SHP77 (cell line): ENCODE measurements at places on chromosomes 4 and X.

DNA sequence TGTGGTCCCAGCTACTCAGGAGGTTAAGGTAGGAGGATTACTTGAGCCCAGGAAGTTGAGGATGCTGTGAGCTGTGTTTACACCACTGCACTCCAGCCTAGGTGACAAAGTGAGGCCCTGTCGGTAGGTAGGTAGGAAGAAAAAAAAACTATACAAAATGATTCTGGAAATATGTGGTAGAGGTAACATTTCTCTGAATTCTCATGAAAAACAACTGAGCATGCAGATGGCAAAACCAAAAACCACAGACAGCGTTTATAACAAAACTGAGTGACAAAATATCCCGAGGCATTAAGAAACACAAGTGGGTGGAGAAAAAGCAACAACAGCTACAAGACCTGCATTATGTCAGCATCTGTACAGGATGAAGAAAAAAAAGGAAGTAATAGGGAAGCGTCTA lies 211.7 kb downstream of the DLG3 start:
- no peak for DNase-seq

GRCh38 chr4:30904215-30904555 lies 184.0 kb downstream of the PCDH7 start:
- no peak for DNase-seq

- DNase-seq: no peak
Observed at GRCh38 chr4:88725986-88726385, 28.4 kb upstream of the NAP1L5 start.

- DNase-seq: no peak
Observed at GRCh38 chr4:40763228-40763716, 13.5 kb downstream of the NSUN7 start.

DNA sequence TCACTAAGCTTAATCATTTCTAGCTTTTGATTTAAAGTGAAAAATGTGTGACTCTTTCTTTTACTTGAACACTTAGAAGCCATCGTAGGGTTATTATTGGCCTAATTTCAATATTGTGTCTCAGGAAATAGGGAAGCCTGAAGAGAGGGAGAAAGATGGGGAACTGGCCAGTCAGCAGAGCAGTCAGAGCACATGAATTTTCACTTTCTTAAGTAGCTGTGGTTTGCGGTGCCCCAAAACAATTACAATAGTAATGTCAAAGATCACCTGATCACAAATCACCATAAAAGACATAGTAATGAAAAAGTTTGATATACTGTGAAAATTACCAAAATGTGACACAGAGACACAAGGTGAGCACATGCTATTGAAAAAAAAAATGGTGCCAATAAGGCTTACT lies 45.5 kb downstream of the CENPC start:
- DNase-seq: no peak

- no peak for DNase-seq
Observed at GRCh38 chrX:12868747-12869146, 1.9 kb downstream of the TLR7 start.

DNA sequence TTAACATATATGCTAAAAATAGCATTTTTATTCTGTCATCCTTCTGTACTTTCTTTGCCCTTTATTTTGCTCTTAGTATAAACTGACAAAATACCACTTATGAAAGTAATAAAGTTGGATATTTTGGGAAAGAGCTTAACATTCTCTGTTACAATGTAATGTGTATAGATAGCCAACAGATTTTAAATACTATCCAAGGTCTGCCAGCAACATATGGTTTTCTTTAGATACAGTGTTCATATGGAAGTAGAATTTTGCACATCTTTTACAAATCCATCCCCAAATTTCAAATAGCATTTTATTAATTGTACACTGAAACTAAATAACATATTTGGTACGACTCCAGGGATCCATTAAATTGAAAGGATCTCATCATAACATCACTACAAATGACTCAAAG lies 268.6 kb upstream of the PCDH18 start:
- DNase-seq: no peak

GRCh38 chrX:16934185-16934584 lies 12.3 kb upstream of the REPS2 start:
- DNase-seq: no peak
